CD4-positive, alpha-beta T cell (primary cell): ENCODE measurements at places on chromosomes 4 and X. TPM values are rescaled to one million over a fixed set of nuclear protein-coding genes. Genes with fewer than 3 reads are reported as not detected.

The SSX4 gene
- not detected for total RNA-seq

The TMSB15A gene
- not detected for total RNA-seq

The AFM gene
- not detected for total RNA-seq

The SRPK3 gene
- not detected for total RNA-seq

The CCDC158 gene
- total RNA-seq = not detected

The SHISA3 gene
- total RNA-seq = not detected

The TBX22 gene
- total RNA-seq = not detected
